LNCaP clone FGC (cell line): ENCODE measurements at places on chromosomes 3 and 15.

- DNase-seq: no peak
These were observed 199.7 kb downstream of the RPLP1 start for GRCh38 chr15:69652293-69652692.

DNA sequence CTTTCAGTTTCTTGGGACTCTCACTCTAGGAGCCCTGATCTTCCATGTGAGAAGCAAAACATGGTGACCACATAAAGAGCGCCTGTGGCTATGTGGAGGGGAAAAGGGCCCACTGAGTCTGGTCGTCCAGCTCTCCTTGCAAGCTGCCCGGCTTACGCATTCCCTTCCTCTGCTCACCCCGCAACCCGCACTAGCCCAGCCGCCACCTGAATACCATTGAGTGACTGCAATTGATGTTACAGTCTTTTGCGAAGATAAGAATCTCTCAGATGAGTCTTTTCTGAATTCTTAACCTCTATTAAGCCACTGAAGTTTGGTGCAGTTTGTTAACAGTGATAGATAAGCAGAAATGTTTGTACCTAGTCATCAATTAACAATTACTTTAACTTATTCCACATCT lies 589.0 kb upstream of the DPPA4 start:
- DNase-seq: no peak

DNA sequence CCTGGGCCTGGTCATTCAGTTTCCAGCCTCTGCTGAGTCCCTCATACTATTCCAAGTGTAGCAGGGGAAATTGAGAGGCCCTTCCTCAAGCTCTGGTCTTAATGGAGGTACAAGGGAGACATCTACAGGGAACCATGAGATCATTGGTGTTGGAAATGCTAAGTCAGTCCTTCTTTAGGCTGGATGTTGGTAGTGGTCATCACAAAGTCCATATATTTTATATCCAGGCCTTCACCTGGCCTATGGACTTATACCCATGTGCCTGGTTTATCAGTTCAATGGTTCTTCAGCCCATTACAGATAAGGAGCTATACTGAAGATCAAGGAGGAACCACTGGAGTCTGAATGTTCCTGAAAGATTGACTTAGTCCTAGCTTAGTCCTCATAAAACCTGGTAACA lies 135.0 kb downstream of the STAG1 start:
- no peak for DNase-seq

GRCh38 chr15:33059184-33059583 lies 135.3 kb downstream of the FMN1 start:
- DNase-seq: no peak

- DNase-seq: no peak
These were observed 842 bp upstream of the LRIG1 start for GRCh38 chr3:66501483-66502244.

DNA sequence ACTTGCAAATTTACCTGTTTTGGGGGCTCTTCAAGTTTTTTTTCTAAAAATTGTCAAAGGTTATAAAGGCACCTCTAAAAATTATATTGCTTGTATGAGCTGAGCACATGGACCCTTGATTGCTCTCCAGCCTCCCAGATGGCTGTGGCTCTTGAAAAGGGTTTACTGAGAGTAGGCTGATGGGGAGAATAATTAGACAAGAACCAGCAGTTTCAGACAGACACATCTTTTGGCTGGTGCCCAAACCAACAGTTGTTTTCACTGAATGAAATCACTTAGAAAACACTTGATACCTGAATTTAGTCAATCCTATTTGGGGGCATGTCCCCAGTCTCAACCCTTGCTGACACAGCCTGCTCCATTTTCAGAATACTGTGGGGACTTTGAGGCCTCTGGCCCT lies 217.6 kb downstream of the KBTBD8 start:
- DNase-seq: no peak

DNA sequence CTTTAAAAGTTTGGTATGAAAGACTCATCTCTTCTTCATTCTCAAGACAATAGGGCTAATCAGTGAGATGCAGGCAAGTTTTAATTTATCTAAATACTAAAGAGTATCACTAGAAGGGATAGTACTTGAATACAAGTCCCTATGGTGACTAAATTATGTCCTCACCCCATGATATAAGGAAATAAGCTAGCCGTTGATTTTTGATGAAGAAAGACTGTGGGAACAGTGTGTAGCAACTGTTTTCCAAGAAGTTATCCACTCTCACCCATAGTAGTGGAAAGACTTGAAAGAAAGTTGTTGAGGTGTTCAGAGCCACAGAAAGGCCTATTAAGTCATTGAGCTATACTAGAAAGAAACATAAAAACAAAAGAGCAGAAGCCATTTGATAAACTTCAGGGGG lies 36.7 kb downstream of the PIK3CA start:
- no peak for DNase-seq

DNA sequence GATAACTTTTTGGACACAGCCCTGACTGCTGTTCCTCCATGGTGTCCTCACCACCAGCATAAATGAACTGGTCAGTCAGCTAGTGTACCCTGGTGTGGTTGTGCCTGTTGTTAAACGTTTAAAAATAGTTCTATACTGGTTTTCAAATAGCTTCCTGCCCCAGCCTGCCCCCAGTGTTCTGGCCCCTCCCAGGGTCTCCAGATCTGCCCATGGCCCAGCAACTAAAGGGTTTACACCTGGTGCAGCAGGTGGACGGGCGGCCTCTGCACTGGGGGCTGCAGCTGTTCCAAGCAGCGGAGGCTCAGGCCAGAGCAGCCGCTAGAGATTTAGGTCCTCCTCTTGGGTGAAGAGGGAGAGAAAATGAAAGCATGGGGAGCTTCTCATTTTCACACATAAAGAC lies 6.1 kb upstream of the NR2E3 start:
- DNase-seq: no peak

GRCh38 chr3:107523289-107523538 lies 452 bp downstream of the BBX start:
- no peak for DNase-seq

DNA sequence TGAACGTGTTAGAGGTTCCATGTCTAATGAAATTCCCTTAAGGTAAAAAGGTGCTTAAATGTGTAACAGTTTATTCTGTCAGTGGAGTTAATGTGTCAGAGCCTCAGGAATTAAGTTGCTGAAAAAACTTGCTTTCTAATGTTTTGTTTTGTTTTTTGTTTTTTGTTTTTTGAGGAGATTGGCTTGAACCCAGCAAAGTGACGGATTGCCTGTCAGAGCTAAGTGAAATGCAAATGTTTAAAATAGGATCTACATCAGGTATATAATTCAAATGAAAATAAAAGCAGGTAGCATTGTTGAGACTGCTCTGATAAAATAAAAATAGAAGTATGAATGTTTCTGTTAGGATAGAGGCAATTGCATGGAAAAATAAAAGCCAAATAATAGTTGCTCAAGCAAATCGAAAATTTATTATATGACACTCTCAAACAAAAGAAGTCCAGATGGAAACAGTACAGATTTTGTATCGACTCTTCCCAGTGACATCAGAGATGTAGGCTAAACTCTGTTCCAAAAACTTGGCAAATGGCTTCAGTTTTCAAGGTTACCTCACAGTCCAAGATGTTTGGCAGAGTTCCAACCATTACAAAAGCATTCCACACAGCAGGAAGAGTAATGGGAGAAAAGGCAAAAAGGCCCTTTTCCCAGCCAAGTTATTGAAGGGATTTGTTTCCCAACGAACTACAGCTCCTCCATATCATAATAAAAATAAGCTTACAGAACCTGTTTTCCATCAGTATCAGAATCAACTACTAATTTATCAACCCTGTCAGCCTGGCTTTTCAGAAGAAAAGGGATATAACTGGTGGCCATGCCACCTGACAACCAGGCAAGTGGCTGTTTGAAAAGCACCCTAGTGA lies 291.0 kb downstream of the TBL1XR1 start:
- peak; percentile 41 for DNase-seq

DNA sequence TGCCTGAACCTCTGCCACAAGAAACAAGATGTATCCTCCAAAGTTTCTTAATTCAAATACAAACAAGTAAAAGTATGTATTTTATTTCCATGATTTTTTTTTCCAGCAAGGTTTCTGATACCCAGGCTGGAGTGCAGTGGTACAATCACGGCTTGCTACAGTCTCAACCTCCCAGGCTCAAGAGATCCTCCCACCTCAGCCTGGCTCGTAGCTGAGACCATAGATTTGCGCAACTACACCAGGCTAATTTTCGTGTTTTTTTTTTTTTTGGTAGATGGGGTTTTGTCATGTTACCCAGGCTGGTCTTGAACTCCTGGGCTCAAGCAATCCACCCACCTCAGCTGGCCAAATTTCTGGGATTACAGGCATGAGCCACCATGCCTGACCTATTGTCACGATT lies 12.2 kb upstream of the VEPH1 start:
- DNase-seq: no peak

DNA sequence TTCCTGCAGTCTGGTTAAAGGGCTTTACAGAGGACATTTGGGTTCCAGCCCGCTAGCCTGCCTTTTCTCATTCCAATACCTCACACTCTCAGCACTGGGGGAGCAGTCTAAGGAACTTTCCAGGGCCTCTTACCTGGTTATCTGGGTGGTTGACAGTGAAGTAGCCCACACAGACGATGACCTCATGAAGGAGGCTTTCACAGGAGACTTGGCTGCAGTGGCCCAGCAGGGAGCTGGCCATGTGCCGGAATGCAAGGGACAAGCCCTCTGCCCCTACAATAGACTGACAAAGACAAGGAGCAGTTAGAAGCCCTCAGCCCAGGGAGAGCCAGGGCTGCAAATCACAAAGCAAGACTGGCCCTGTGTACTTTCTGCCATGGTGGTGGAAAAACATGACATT lies 39.5 kb downstream of the ISL2 start:
- DNase-seq: no peak

GRCh38 chr3:24365168-24365567 lies 129.5 kb downstream of the THRB start:
- peak; percentile 91 for DNase-seq

DNA sequence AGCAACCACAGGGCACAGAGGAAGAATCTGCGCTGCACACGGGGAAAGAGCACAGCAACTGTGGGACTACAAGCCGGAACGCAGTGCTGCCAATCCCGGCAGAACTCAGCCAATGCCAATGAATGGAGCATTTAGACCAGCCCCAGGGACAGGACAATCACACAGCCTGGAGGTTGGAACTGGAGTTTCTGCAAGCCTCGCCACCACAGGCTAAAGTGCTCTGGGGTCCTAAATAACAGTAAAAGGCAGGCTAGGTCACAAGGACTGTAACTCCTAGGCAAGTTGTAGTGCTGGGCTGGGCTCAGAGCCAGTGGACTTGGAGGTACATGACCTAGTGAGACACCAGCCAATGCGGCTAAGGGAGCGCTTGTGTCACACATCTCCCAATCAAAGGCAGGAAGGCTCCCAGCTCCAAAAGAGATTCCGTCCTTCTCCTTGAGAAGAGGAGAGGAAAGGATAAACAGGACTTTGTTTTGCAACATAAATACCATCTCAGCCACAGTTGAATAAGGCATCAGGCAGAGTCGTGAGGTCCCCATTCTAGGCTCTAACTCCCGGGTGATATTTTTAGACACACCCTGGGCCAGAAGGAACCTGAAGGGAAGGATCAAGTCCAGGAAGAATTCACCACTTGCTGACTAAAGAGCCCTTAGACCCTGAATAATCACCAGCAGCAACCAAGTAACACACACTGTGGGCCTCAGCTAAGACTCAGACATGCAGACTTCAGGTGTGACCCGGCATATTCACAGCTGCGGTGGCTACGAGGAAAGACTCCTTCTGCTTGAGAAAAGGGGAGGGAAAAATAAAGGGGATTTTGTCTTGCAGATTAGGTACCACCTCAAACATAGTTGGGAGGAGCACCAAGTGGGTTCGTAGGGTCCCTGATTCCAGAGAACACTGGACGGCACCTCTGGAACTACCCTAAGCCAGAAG lies 85.5 kb upstream of the XXYLT1 start:
- no peak for DNase-seq

DNA sequence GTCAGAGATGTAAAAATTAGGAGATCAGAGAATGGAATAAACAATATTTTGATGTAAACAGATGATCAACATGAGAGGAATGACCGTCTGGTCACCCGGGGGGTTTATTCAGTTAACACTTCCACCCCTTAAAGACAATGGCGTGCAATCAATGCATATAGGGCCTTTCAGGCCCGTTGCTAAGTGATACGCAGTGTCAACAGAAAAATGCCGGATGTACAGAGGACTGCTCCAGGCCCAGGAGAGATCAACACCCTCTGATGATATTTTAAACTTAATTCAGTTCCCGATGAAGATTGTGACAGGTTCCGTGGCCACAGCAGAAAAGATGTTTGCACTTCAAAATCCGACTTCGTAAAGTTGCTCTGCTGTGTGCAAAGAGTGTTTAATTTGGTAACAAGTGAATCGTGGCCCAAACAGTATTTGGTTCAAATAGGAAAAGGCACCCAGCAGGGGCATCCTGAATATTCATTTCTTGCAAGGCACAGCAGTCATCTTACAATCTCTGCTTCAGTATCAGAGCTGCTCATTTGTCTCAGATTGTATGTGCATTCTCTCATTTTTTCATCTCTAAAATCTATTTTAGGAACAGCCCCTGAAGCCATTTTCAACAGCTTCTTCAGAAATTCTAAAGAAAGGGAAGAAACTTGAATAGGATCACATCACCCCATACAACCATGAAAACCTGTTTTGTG lies 72.6 kb downstream of the FOXB1 start:
- no peak for DNase-seq

GRCh38 chr15:90836296-90836871 lies 32.0 kb upstream of the FURIN start:
- no peak for DNase-seq

- DNase-seq: no peak
These were observed 22.2 kb downstream of the SCN11A start for GRCh38 chr3:39029556-39029955.

DNA sequence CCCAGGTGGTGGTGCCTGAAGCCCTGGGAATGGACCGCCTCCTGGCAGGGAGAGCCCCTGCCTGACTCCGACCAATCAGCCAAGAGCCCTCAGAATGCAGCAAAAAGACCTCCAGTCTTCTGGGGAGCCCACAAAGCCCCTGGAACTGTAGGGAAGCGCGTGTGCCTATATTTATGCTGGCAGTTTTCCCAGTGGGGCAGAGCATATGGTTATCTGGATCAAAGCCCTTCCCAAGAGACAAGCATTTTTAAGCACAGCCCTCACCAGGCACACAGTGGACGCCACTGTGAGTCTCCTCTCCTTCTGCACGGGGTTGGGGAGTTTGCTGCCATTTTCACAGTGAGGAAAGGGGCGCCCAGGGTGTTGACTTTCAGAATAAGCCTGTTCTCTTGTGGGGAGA lies 80.9 kb upstream of the RPL32 start:
- no peak for DNase-seq
